Stimulated activated CD8-positive, alpha-beta memory T cell treated with anti-CD3 and anti-CD28 coated beads, Interleukin-7, amount 100 ng/mL, for 48 hours (primary cell): ENCODE measurements at places on chromosomes 7 and 10.

DNA sequence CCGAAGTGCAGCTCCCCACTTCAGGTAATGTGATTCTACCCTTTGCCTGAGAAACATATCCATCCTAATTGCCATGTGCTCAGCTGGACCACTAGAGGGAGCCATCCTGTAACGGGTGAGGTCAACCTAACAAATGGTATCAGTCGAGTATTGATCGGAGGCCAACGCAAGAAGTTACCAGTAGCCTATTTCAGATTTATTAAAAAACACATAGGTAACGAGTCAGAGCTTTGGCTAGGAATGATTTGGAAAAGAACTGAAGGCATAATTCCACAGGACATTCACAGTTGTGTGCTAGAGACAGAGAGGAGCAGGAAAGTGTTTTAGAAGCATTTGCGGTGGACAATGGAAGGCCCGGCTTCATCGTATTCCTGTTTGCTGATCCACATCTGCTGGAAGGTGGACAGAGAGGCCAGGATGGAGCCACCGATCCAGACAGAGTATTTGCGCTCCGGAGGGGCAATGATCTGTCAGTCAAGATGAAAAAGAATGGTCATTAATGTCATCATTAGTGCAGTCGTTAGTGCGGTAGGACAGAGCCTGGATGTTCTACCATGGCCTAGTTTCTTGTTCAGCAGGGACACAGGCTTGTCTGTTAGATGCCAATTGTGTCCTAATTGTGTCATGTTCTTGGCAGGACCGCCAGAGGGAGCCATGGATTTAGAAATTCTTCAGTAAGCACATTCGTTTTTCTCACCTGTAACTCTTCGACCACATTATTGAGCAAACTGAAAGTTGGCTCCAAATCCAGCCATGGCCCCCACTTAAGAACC is 17.5 kb downstream of the ACTA2 start:
- DNase-seq = peak; percentile 51

GRCh38 chr10:34792881-34793280 is 22.2 kb downstream of the PARD3 start:
- no peak for DNase-seq

DNA sequence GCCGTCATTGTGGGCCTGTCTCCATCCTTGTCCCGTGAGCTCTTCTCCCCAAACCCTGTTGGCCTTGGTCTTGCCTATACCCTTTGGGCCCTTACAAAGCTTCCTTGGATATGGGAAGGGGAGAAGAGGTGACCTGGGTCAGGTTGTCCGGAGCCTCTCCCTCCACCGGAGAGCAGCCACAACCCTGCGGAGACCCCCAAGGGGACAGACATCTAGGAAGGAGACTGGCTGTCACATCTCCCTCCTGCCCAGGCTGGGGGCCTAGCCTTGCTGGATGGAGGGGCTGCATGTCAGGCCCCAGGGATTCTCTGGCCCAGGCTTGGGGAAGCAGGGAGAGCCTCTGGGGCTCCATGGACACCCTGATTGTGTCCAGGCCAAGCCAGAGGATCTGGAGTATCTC is 11.8 kb downstream of the NACAD start:
- no peak for DNase-seq

DNA sequence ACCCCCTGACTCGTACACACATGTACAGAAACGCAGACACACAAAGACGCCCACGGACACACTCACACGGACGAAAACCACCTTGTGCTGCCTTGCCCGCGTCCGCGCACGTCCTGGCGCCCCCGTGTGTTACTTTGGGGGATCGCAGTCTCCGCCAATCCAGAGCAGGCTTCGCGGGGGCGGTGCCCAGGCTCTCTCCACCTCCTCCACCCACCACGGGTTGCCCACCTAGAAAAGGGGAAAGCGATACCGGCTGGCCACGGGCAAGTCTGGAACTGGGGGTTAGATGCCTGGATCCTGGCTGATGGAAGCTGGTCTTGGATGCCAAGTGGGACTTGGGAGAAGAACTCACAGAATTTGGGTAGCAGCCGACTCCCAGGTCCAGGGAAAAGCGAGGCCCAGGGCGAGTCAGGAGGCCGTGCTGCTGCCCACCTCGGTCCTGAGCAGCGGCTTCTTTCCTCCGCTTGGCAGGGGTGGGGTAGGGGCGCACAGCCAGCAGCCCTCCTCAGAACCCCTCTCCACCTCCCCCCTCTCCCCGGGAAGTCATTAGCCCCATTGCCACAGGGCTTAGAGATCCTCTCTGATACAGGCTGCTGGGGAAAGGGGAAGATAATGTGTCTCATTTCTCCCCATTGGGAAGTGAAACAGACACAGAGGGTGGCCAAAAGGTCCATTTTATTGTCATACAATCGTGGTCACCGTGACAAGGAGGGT is 4.6 kb upstream of the VGF start:
- peak; percentile 53 for DNase-seq

- DNase-seq = no peak
Observed at GRCh38 chr7:92932450-92932849, 96.1 kb upstream of the CDK6 start.

- no peak for DNase-seq
Observed at GRCh38 chr10:14244147-14244546, 86.6 kb downstream of the FRMD4A start.

DNA sequence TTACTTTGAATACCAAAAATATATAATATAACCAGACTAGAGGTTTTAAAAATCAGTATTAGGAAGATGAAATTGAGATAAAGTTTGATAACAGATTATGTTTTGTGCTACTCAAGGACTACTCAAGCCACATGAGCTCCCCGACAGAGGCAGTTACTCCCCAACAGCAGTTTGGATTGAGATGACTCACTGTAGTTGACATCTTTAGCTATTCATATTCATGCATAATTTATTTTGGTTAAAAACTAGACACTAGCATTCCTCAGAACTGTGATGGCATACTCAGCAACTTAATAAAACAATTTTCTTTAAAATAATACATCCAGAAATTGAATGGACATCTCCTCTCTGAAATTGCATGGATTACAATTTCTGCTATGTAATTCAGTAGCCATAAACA is 19.6 kb downstream of the PCLO start:
- DNase-seq = no peak

- no peak for DNase-seq
Observed at GRCh38 chr7:23043441-23043840, 29.5 kb upstream of the HYCC1 start.

GRCh38 chr7:27254625-27255024 is 12.0 kb downstream of the EVX1 start:
- DNase-seq = no peak

- DNase-seq = no peak
Observed at GRCh38 chr10:33395201-33395600, 60.7 kb upstream of the NRP1 start.

DNA sequence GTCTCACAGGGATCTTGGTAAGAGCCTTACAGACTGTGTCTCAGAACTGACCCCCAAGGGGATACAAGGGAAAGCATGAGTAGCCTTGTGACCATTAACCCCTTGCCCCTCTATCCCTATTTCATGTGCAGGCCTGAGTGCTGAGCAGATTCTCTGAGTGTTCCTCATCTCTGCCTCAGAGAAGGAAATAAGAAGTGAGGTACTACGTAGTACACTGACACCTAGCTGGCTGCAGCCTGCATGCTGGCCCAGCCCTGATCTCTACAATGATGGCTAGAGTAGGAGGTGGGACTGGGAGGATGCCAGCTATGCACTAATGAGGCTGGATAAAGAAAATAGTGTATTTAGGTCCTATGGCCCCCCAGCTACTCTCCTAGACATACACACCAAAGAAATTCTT is 174.9 kb upstream of the HPS1 start:
- DNase-seq = no peak

- no peak for DNase-seq
Observed at GRCh38 chr10:122375679-122376160, 1.2 kb downstream of the PLEKHA1 start.

GRCh38 chr10:74518061-74518460 is 308.3 kb upstream of the KAT6B start:
- DNase-seq = no peak

DNA sequence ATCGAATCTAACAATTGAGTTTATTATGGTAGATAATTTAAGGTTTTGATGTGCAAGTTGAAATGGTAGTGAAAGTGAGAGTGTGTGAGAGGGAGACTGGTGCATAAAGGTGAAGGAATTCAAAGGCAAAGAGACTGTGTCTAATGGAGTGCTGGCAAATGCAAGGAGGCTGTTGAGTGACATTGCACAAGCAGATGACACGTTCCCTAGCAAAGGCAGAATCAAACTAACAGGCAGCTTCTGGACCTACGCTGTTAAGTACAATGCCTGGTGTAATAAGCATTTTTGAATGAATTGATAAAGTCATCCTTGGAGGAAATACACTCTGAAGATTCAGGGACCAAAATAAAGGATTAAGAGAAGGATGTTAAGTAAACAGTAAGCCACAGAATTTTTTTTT is 11.7 kb upstream of the GPR141 start:
- no peak for DNase-seq

DNA sequence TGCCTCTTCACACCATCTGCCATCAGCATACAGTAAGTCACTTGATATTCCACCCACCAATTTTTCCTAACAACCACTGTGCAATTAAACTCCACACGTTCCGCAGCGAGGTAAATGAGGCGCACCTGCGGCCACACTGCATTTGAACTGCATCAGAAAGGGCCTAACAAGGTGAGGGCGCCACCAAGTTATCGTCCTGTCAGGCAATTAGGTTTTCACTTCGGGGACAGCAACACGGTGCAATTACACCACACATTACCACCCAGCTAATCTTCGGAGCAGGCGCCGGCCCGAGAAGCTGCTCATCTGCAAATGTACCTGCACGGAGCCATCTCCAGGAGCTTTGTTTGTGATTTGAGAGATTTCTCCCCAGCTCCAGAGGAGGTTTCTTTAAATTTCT is 84.4 kb downstream of the EBF3 start:
- DNase-seq = no peak

DNA sequence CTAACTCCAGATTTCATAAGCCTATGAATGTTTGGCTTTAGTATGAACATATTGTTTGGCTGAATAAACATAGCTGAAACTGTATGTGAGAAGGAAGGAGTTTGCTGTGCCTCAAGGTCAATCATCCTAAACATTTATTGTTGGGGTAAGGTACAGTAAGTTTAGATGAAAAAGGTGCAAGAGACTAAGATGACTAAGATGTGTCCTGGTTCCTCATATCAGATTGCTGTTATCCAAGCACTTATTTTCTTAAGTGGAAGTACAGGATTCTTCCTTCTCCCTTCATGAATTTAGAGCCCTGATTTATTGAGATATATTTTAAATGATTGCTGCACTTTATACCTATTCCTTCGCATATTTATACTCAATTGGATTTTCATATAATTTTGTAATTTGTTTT is 12.2 kb downstream of the MDFIC start:
- no peak for DNase-seq

DNA sequence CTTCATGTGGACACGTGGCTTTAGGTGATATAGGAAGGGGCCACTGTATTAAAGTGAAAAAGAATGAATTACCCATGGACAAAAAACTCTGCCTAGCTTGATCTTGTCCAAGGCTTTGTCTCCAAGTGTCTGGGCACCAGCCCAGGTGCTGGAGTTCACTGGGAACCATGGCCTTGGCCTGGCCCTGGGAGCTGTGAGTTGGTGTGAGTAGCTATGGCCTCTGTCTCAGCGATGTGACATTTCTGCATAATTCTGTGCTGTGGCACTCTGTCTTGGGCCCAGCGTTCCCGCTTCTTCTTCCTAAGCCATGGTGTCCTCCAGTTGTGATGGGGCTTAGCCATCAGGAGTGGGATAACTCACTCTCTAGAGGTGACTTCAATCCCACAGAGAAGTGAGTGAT is 119.0 kb upstream of the PPP2R2D start:
- no peak for DNase-seq

DNA sequence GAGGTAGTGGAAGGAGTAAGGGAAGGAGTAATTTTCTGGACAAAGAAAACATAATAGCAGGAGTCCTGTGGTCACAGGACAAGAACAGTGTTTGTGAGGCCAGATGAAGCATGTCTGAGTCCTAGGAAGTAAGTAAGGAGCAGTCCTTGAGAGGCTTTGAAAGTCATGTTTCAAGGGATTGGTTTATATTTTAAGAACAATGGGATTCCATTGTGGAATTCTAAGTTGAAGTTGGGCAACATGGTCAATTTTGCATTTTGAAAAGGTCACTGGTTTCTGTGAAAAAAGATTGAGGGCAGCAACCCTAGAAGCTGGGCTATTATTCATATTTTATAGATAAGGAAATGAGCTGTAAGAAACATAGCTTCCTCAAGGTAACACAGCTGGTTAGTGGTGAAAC is 10.8 kb upstream of the SLC25A28 start:
- no peak for DNase-seq

DNA sequence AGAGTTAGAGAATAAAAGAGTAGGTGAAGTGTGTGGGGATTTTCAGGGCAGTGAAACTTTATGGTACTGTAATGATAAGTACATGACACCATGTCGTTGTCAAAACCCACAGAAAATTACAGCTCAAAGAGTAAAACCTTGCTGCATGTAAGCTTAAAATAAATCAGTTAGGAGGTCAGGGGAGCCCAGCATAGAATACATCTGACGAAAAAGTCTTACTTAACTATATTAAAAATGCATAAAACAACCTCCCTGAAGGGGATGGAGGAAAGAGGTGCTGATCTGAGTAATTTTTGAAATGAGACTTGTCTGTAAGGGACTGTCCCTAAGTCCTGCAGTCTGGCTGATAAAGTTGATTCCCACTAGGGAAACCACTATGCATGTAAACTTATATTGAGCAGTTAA is 49.8 kb upstream of the AKR1E2 start:
- no peak for DNase-seq

- DNase-seq = peak; percentile 49
Observed at GRCh38 chr10:119131512-119132240, 27.8 kb downstream of the DENND10 start.

- DNase-seq = no peak
Observed at GRCh38 chr7:26159243-26159642, 7.2 kb downstream of the NFE2L3 start.

DNA sequence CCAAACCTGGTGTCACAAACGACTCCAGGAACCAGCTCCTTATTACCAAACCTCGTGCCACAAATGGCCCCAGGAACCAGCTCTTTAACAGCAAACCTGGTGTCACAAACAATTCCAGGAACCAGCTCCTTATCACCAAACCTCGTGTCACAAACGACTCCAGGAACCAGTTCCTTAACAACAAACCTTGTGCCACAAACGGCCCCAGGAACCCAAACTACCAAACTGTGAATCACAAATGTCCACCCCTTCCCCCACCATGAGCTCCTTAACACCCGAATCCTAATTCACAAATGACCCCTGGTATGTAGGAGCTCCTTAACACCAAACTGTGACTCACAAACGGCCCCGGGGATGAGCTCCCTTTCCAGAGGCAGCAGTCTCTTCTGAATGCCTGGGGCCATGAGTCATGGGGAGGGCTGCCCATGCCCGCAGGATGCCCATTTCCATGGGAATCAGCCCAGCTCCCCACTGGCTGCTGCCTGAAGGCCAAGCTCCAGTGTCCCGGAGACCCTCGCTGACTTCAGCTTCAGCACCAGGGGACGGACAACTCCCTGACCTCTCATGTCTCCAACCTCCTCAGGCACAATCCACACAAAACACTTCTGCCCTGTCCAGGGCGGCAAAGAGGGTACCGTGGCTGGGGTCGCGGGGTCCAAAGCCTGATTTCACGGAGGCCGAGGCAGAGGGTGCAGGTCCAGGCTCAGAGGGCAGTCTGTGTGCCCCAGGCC is 213.1 kb downstream of the ELFN1 start:
- DNase-seq = no peak

GRCh38 chr10:123134343-123134914 is 1.3 kb upstream of the HMX3 start:
- no peak for DNase-seq
